Posterior vena cava (tissue), 2 donors: ENCODE measurements at places on chromosomes 2 and 18. TPM values are rescaled to one million over a fixed set of nuclear protein-coding genes. Genes with fewer than 3 reads are reported as not detected.

- peak; percentile 58 for DNase-seq
Observed at GRCh38 chr2:239587841-239588240, 187.0 kb upstream of the HDAC4 start.

- DNase-seq: peak; percentile 62
Observed at GRCh38 chr2:71555798-71556454, 102.6 kb downstream of the DYSF start.

- no peak for DNase-seq
Observed at GRCh38 chr18:45829855-45830254, 4.4 kb downstream of the SIGLEC15 start.

- DNase-seq: no peak
Observed at GRCh38 chr2:71379086-71379485, 47.5 kb downstream of the ZNF638 start.

- no peak for DNase-seq
Observed at GRCh38 chr2:150866431-150866830, 379.0 kb upstream of the RND3 start.

GRCh38 chr2:177252808-177253531 lies 11.6 kb downstream of the NFE2L2 start:
- DNase-seq: no peak

DNA sequence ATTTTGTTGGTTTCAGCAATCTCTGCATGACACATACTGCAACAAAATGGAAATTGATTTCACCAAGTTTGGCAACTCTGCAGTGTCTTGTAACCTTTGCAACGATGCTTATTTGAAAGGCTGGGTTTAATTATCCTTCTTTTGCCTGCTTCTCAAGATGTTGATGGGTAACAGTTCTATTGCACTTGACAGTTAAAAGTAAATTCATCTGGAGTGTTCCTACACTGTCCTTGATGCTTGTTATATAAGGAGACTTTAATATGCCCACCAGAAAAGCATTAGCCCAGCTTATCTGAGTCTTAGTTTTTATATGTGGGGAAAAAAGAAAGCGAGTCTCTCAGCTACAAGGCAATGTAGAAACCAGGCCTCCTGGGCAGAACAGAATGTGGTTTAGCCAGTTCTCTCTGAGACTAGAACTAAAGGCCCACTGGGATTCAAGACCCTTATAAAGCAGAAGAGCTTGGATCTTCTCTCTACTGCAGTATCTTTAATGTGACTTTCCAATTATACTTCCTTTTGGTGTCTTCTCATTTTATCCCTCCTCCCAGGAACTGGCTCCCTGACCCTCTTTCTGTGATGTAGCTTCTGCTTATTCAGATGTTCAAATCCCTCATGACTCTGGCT lies 106.8 kb upstream of the LYPD6 start:
- no peak for DNase-seq

DNA sequence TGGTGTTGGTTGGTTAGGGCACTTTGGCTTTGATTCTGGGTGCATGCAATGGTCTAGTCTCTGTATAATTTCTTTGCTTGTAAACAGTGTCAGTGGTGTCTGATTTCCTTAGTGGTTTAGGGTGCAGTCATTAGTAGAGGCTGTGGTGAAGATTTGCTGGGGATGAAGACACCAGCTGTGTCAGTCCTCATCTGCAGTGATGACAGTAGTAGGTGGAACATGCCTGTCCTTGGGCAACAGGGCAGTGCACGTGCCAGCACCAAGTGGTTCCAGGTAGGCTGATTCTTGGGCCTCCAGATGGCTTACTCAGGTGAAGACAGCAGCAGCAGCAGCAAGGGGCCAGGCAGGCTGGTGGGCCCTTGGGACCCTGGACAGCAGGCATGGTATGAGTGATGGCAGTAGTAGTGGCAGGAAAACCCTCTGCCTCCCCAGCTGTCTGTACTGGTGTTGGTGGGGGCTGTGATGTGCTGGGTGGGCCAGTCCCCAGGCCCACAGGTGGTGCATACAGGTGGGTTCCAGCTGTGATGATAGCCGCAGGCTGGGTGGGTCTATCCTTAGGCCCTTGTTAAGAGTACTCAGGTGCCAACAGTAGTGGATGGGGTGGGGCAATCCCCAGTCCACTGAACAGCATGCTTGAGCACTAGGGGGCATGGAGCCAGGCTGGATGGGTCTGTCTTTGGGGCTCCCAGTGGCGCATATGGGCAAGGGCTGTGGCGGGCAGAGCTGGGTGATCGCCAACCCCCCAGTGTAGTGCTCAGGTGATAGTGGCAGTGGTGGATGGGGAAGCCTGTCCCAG lies 140.7 kb upstream of the THUMPD2 start:
- DNase-seq: peak; percentile 64

DNA sequence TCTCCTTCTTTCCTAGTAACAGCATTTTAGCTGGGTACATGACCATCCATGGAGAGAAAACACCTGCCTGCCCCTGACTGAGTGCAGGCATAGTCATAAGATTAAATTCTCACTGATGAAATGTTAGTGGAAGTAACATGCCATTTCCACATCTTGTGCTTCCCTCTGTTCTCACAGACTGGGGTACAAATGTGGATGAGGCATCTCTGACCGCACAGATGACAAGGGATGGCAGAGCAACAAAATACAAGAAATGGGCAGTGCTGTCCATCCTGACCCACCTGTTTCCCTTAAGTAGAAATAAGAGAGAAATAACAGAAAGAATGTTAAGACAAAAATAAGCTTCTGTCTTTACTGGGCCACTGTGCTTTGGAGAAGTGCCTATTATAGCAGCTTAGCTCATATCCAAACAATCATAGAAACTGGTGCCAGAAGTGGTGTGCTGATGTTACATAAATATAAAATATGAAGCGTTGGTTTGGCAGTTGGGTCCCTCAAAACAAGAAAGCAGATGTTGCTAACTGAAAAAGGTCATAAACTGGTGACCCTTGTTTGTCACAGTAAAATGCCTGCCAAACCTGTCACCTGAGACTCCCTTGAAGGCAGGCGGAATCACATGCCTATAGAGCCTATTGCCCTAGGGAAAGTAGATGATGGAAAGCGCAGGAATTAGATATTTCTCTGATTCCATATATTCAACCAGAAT lies 72.4 kb upstream of the CCDC150 start:
- DNase-seq: no peak

DNA sequence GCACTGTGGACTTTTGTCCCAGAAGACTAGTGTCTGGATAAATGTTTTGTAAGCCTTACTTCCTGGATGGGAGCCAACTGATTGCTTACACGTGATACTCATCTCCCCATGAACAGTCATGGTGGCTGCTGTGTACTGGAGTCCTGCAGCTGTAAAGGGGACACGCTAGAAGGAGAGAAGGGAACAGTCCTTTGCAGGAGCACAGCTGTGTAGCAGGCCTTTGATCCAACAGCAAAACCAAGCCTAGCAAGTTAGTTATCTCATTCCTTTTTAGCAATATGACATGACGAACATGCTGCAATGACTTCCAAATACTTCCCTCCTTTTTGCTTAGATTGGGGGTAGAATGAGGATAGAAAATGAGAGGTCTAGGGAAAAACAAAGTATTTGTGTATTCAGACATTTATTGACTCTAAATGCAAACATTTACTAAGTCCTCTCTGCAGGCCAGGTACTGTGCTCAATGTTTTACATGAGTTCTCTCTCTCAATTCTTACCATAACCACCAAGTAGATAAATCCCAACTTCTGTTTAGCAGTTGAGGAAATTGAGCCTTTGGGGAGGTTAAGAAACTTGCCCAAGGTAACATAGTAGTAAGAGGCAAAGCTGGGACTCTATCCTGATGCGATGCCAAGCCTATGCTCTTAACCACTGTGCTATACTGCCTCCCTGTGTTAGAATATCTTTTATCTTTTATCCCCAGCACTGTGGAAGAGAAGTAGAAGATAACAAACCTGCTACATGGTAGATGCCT lies 55.4 kb upstream of the CD28 start:
- no peak for DNase-seq

DNA sequence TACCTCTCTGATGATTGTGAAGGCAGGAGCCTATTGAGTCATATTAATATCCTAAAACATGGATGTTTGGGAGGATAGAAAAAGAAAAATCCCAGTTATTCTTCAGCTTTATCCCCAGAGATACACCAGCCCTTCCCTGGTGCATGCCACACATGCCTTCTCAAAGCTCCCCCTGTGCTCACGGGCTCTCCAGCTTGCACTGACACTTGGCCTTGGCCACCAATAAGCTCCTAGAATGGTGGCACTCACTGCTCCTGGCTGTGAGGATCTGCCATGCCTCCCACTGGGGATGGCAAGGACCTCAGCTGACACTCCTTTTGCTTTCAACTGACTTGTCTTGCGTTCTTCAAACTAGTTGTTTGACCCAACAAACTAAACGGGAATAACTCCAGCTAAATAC lies 15.9 kb downstream of the SLC14A1 start:
- DNase-seq: no peak

GRCh38 chr2:3459185-3460015 lies 59.9 kb downstream of the ADI1 start:
- no peak for DNase-seq

DNA sequence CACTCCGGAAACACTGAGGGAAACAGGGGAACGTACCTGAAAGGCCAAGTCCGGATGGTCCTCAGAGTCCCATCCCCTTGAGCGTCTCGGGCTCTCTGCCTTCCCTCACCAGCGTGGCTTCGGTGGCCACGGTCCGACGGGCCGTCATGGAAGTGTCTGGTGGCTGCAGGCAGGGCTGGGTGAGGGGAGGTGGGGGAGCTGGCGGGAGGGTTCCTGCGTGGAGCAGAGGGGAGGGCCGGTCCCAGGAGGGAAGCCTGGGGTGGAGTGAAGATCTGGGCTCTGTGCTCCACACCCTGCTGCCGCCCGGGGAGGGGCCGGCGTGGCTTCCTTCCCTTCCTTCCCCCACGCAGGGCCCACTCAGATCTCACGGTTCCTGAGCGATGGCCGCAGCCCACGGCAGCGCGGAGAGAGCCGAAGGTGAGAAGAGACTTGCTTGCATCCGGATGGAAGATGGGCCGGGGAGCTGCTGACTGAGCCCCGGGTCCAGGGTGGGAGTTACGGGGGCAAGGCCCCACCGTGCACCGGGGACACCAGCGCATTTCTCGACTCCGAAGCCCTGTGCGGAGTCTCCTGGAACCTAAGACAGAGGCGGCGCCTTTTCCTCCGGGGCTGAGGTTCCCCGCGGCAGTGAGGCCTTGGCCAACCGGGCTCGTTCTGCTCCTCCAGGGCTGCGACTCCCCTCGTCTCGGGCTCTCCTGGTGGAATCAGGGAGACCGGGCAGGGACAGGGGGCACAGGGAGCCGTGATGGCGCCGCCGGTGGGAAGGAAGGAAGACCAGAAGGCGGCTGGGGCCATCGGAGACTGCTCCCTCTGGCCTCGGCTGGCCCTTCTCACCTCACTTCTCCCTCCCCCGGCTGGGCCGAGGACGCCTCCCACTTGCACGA lies 49.1 kb downstream of the KCNF1 start:
- DNase-seq: peak; percentile 74

DNA sequence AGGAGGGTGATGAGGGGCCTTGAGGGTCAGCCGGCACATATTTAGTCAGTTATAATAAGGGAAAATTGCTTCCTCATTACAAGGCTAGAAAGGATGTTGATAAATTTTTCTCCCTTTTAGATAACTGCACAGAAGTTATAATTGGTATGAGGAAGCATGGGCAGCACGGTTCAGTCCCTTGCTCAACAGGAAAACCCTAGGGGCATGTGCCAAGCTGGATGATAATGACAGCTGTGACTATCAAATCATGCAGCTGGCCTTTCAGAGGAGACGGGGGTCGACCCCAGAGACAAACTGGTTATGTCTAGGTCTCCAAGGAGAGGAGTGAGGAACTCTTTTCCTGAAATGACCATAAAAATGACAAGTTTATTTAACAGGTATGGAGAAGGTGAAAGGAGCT lies 448.1 kb upstream of the VRK2 start:
- DNase-seq: no peak

GRCh38 chr2:5914811-5915611 lies 222.8 kb downstream of the SOX11 start:
- DNase-seq: no peak

DNA sequence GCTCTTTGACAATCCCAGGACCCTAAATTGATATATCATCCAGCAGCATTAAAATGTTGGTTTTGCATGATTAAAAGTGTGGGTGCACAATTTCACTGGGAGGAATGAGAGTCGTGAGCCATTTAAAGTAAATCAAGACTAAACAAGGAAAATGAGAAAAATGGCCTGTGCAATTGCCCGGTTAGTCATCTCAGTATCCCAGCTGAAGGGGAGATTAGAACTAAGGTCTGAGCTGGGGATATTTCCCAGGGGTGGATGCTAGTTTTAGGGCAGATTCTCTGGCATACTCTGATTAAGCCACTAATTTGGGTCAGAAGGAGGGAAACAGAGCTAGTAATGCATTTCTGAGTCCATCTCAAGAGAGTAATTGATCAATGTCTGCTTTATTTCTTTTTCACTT lies 177.2 kb downstream of the EN1 start:
- no peak for DNase-seq

- no peak for DNase-seq
Observed at GRCh38 chr2:187009483-187010239, 160.7 kb upstream of the ZSWIM2 start.

The ASXL3 gene
- 5.0 TPM for total RNA-seq

The NT5C1B gene
- not detected for total RNA-seq

The AQP12A gene
- total RNA-seq: not detected

The KIAA2012 gene
- total RNA-seq: not detected

The SERPINB12 gene
- not detected for total RNA-seq

The RSAD2 gene
- total RNA-seq: 3.8 TPM

The PFN4 gene
- 0.67 TPM for total RNA-seq

The ST8SIA3 gene
- not detected for total RNA-seq

The SFXN5 gene
- 10.3 TPM for total RNA-seq

The NEU4 gene
- total RNA-seq: 0.38 TPM

The STAT4 gene
- total RNA-seq: 2.2 TPM

The RGPD5 gene
- 53.6 TPM for total RNA-seq

The KCNG3 gene
- total RNA-seq: not detected

The G6PC2 gene
- not detected for total RNA-seq

The C2orf15 gene
- not detected for total RNA-seq

The PRSS56 gene
- not detected for total RNA-seq
